NB4 (cell line): ENCODE measurements at places on chromosomes 6 and 20.

- DNase-seq: no peak
Measured at GRCh38 chr6:140070846-140071473, 696.5 kb upstream of the CITED2 start.

- DNase-seq: no peak
Measured at GRCh38 chr6:136736281-136736960, 55.9 kb downstream of the MAP3K5 start.

GRCh38 chr6:107603006-107603370 lies 113.1 kb downstream of the SOBP start:
- no peak for DNase-seq

- peak; percentile 22 for DNase-seq
Measured at GRCh38 chr20:916125-916799, at the start of gene ANGPT4. Gene ANGPT4 (minus strand): TSS chr20:916334. CDS start chr20:916214, 120 bp downstream.

DNA sequence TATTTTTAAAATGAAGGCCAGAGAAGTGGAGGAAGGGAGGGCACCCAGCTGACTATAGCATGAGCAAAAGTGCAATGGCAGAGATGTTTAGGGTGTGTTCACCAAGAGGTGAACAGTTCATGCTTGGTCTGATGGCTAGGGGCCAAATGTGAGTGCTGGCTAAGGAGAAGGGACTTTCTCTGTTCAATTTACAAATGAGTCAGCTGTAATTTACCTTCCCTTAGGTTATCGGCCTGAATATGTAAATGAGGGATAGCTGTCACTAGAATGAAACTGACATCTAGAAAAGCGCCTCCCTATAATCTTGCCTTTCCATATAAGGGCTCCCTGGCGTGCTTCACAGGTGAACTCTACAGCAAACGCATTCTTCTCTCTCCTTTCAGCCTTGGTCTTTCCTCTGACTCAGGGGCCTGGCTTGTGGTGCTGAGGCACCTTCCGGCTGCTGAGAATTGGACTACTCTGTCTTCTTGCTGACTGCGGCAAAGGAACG lies 114.7 kb upstream of the BACH2 start:
- no peak for DNase-seq

DNA sequence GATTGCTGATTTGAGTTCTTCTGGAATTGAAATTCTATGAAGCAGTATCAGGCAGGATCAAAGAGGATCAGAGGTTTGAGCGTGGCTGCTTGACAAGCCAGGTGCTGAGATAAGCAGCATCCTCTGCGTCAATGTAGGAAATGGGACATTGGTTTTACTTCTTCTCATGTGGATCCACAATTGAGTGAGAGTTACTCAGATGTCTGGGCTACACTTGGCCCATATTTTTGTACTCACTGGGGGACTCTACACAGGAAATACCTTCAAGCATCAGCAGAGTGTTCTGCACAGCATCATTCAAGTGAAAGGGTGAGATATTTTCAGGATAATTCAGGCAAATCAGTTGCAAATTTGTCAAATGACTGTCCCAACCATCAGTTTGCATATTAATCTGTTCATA lies 613.9 kb upstream of the ARID1B start:
- DNase-seq: no peak

DNA sequence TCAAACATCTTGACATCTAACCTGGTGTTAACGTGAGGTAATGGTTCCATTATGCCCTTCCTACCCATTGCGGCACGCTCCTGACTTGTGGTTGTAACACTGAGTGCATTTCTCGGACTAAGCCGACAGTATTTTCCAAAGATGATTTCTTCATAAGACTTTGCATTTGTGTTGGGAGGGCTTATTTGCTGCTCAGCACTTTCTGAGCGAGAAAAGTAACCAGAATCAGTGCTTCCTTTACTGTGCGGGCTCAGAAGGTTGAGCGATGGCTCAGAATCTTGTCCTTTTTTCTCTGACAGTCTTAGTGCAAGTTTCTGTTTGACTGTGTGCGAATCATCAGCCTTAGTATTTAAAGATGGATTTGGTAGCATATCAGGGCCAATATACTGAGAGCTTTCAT lies 171.7 kb downstream of the HIVEP2 start:
- DNase-seq: no peak

DNA sequence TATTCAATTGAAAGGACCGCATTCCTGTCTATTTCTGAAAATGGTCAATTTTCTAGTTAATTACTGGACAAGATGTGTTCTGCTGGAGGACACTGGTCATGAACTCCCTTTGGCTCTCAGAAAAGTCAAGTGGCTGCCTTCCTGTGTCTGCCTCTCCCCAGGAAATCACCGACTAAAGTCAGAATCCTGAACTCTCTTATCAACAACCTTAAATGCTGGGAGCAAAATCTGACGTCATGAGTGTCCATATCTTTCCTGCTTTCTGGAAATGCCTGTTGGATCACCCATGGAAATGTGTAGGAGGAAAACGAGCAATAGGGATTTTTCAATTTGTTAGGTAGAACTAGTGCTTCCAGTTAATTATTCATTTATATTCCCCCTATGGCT lies 53.5 kb upstream of the PLCB1 start:
- DNase-seq: no peak

DNA sequence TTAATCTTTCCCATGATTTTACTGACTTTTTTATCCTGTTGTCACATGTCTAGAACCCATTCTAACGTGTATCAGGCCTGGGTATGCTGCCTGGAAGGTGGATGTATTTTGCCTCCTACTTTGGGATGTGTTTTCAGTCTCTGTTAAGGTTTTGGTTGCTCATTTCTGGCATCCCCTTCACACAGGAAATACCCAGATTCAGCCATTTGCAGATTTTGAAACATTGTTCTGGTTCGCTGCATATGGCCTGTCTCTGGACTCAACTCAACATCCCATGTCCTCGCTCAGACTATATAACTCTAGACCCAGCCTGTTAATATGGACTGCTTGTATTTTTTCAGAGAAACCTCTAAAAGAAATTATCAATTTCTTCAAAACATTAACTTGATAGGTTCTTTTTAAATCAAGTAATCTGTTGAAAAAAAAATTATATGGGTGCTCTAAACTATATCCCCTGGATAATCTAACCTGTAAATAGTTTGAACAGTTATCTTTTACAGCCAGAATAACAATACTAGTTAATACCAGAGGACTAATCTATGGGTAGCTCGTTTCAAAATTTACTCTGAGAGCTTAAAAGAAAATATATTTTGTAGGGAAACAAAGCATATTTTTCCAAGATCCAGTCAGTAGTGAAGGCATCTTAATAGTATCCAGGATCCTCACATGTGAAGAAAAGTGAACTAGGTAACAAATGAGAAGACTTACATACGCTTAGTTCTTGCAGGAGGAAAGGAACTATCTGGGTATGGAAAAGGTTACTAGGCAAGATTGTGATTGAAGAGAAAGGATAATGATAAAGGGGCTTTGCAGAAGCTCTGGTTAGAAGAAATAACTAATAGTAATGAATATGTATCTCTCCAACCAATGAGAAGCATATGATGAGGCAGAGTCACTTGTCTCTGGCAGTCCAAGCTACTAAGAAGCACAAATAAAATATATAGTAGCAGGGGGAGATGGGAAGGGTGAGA lies 23.4 kb upstream of the HLA-DQB1 start:
- no peak for DNase-seq

DNA sequence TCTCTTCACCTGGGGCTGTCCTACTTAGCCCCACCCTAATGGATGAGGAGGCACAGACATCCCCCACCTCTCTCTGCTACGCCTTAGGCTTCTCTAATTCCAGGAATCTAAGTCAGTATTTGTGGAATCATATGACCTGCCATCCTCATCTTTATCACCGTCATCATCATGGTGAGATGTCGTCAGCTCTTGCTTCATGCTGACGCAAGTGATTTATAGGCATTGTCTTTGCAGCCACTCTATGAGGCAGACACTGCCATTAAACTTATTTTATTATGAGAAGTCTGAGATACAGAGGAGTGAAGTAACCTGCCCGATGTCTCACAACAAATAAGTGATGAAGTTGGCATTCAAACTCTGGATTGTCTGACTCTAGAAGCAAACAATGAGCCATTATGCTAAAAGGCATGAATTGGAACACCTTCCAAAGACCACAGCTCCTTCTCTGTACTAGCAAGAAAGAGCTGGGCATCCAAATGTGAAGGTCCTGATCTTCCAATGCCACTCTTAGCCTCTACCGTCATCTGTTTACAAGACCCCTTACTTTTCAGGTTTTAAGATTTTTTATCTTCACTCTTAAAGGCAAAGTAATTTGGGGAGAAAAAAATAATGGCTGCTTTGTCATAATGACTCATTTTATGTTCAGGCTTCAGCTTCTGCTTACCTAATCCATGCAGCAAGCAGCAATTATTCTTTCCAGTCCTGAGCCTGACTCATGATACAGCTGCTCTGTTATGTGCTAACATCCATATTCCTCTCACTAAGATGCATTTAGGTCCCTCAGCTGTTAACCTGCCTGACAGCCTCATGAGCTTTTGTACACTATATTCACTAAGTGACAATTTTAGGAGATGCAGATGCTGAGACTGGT lies 113.7 kb upstream of the BCLAF1 start:
- peak; percentile 86 for DNase-seq

GRCh38 chr20:4109307-4109940 lies 94.1 kb upstream of the RNF24 start:
- no peak for DNase-seq
